ENCODE measurements at places on chromosomes 2 and 18. TPM values are rescaled to one million over a fixed set of nuclear protein-coding genes. Genes with fewer than 3 reads are reported as not detected.

GRCh38 chr2:237194081-237194480 lies 108.4 kb downstream of the COPS8 start:
- DNase-seq: no peak

DNA sequence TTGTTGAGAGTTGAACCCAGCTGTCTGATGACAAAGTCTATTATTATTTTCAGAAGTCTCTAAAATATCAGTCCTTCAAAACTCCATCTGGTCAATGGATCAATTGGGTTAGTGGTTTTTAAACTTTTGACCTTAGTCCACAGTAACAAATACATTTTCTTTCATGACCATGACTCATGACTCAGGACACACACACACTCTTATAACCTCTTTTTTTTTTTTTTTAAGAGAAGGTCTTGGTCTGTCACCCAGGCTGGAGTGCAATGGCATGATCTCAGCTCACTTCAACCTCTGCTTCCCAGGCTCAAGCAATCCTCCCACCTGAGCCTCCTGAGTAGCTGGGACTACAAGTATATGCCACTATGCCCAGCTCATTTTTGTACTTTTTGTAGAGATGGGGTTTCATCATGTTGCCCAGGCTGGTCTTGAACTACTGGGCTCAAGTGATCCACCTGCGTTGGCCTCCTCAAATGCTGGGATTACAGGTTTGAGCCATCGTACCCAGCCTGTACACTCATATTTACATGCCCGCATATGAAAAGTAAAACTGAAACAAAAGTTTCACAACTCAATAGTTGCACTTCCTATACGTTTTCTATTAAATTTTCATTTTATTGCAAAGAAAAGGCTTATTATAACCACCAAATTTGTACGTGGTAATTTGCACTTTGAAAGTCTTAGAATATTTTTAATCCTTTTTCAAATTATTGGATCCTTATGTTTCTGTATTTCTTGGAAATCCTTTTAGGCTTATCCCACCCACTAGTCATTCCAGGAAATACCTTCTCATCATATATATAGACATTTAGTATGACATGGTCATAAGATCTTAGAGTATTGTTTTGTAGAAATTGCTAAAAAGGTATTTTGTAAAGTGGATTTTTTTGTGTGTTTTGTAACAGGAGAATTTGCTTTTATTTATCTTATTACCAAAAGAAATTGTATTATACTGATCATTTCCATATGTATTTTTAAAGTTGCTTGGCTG lies 199.0 kb downstream of the LPIN1 start:
- no peak for DNase-seq

GRCh38 chr2:85887566-85888019 lies 1.2 kb downstream of the ST3GAL5 start:
- peak; percentile 71 for DNase-seq

GRCh38 chr2:102289129-102289528 lies 22.2 kb upstream of the IL1RL1 start:
- DNase-seq: no peak

- no peak for DNase-seq
Observed at GRCh38 chr2:142330458-142330857, 199.6 kb upstream of the LRP1B start.

GRCh38 chr2:84022810-84023431 lies 436.2 kb downstream of the SUCLG1 start:
- DNase-seq: no peak

GRCh38 chr2:234137400-234138014 lies 87.0 kb downstream of the SPP2 start:
- DNase-seq: no peak

DNA sequence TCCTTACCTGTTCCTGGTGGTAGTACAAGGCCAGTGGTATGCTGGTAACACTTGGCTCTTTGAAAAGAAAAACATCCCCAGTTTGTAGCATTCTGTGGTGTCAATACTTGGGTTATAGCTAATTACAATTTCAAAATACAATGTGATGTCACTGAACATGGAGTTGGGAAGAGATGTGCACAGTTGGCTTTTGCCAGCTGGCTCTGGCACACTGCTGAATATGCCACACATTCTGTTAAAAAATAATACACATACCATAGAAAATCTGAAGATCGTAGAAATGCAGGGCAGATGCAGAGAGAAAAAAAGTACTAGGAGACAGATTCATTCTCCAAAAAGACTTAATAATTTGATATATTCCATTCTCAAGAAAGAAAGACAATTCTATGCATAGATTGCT lies 101.5 kb downstream of the TACR1 start:
- DNase-seq: no peak

Gene MRO
- not detected for total RNA-seq

Gene SMYD5
- 59.1 TPM for total RNA-seq

Gene MAPRE2
- total RNA-seq: 137 TPM

Gene PCARE
- not detected for total RNA-seq

Gene CREG2
- total RNA-seq: not detected

Gene IL18R1
- total RNA-seq: 7.0 TPM

Gene PHOSPHO2
- 2.3 TPM for total RNA-seq

Gene TIMM21
- total RNA-seq: 20.2 TPM

Gene HOXD11
- total RNA-seq: not detected

Gene SLC4A5
- total RNA-seq: 5.7 TPM

Measured in CD8-positive, alpha-beta T cell (primary cell).